Kidney tubule cell (primary cell): ENCODE measurements at places on chromosomes 2 and 18.

GRCh38 chr18:34531110-34531509 lies 179.0 kb upstream of the DTNA start:
- no peak for DNase-seq

- no peak for DNase-seq
Observed at GRCh38 chr2:40034801-40035200, 255.7 kb upstream of the THUMPD2 start.

- DNase-seq: peak; percentile 68
Observed at GRCh38 chr2:131023758-131024157, 69.5 kb downstream of the FAM168B start.

- no peak for DNase-seq
Observed at GRCh38 chr2:166658901-166659300, 164.9 kb upstream of the SCN7A start.

- DNase-seq: no peak
Observed at GRCh38 chr2:217585362-217585761, 417.4 kb downstream of the TNS1 start.

GRCh38 chr2:105179469-105180372 lies 61.8 kb upstream of the GPR45 start:
- DNase-seq: peak; percentile 86

DNA sequence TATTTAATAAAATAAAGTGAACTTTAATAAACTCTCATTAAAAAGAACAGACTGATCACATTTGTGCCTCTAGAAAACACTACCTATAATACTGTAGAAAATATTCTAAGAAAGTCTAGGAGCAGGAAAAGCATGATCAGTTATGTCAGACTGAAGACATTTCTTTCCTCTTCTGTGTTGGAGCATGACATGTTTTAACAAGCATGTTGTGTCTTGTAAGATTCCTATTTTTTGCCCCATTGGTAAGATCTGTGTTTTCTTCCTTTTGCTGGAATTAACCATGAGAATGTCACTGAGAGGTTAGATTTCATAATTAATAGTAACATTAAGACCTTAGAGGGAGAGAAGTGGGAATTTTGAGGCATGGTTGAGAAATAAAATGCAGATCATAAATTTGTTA lies 27.7 kb downstream of the LAMA3 start:
- no peak for DNase-seq

GRCh38 chr18:38948436-38948835 lies 1382.8 kb upstream of the CELF4 start:
- DNase-seq: no peak

DNA sequence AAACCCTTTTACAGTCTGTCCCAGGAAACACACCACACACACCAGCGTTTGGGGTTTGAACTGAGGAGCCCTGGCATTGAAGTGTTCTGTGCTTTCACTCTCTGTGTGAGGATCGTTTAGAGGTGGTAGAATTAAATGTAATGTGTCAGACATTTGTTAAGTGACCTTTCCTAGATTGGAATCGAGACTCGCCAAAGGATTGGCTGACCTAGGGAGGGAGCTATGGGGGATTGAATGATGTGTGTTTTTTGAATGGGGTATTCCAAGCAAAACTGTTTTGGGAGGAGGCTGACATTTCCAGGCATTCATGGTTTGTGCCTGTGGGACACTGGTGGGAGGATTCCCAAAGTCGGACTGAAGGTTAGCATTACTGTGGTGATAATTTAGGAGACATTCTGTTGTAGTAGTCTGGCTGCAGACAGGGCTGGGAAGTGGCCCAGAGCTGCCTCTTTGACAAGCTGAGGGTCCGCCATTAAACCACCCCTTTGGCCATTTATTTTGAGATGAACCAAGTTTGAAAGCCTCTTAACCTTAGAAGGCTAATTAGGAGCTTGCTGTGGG lies 1.7 kb downstream of the MYO1B start:
- no peak for DNase-seq

DNA sequence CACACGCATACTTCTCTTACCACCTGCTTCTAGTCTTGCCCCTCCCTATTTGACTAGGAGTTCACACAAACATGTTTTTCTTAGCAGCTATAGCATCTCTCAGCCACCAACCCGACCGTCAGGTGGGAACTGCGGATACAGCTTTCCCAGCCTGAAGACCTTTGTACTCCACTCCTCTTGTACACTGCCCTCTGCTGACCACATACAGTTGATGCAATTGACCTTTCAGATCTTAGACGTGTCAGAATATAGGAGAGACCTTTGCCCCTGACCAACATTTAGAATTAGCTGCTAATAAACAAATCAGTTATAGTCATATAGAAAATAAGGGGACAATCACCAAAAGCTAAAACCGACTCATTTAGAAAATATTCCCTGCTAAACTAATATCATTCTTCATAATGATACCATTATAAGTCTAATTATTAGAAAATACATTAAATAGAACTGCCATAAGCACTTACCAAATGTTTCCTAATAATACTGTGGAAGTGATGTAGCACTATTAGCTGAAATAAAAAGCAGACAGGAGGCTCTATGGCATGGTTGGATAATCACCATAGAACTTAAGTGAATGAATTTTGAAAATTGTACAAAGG lies 208.4 kb downstream of the RAD51AP2 start:
- peak; percentile 74 for DNase-seq

DNA sequence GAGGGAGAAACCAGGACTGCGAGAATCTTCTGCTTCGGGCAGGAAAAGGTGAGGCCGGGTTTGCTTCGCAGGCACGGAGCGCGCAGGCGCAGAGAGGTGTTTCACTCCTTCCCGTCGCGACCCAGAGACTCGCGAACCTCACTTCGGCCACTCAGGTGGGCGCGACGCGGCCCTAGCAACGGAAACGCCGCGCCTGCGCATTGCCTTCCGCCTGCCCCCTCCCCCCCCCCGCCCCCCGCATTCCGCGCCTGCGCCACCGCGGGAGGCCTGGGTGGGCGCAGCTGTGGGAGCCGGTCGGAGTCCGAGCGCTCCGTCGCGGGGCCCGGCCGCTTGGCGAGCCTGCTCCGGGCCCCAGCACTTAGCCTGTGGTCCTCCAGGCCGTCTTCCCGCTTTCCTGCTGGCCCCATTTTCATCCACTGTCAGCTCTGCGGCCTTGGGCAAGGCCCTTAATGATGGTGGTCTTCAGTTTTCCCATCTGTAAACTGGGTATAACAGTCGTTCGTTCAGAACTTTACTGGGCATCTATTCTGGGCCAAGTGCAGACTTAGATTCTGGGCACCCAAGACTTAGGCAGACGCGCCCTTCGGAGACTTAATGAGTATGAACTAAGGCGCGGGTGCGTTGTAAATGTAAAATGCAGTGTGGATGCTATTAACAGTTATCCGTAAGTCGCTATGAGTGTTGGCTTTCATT lies 62.1 kb upstream of the ACKR3 start:
- DNase-seq: peak; percentile 81

DNA sequence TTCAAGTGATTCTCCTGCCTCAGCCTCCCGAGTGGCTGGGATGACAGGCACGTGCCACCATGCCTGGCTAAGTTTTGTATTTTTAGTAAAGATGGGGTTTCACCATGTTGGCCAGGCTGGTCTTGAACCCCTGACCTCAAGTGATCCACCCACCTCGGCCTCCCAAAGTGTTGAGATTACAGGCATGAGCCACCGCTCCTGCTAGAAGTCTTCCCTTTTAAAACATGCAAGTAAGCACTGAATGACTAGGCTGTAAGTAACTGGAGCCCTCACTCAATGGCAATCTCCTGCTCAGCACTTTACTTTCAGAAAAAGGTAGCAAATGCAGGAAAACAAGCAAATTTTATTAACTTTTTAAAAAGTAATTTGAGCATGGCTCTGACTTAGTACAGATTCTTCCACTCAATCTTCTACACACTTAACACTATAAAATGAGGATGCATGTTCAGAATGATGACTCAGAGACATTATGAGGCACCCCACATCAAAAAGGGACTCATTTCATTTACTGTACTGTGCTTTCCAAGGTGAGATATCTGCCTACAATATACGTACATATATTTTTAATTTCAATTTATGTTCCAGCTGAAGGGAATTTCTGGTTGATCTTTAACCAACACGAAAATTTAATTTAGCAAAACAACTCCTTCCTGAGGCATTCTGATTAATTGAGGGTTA lies 6.6 kb upstream of the NCK2 start:
- no peak for DNase-seq

DNA sequence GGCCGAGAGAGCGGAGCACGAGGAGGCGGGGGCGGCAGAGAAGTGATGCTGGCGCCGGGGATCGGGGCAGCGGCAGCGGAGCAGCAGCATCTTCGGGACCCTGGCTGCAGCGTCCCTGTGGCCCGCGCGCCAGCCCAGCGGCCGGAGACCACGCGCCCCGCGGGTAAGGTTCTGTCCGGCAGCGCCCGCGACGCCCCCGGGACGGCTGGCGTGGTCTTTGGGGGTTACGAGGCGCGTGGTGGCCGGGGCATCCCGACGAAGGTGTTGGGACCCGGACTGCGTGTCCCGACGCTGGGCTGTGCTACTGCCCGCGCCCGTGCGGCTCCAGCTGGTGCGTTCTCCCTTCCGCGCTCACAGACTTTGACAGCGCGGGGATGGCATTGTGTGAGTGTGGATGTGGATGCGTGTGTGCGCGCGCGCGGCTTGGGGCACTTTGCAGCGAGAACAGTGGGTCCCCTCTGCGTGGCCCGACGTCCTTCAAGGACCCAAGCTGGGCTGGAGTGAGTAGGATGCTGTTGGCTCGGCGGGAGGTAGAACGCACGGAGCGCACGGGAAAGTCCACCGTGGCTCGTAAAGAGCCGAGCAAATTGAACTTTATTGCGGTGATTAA lies 405.0 kb downstream of the XIRP2 start:
- peak; percentile 17 for DNase-seq

DNA sequence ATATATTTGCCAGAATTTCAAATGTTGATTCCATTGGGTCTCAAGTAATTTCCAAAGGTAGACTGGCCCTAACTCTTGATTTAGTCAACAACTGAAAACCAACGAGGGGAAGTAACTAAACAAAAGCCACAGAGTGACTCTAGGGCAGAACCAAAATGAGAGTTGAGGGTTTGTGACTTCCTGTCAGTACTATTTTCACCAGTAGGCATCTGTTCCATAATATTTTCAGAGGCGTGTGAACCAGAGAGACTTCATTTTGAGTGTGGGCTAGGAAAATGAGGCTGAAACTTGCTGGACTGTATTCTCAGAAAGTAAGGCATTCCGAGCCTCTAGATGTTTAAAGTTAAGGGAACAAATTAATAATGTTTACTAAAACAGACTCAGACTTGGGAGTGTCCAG lies 70.6 kb downstream of the GDF7 start:
- DNase-seq: no peak

GRCh38 chr2:31920962-31921361 lies 89.8 kb downstream of the MEMO1 start:
- DNase-seq: no peak

- DNase-seq: no peak
Observed at GRCh38 chr18:67954594-67954993, 438.1 kb upstream of the DSEL start.

DNA sequence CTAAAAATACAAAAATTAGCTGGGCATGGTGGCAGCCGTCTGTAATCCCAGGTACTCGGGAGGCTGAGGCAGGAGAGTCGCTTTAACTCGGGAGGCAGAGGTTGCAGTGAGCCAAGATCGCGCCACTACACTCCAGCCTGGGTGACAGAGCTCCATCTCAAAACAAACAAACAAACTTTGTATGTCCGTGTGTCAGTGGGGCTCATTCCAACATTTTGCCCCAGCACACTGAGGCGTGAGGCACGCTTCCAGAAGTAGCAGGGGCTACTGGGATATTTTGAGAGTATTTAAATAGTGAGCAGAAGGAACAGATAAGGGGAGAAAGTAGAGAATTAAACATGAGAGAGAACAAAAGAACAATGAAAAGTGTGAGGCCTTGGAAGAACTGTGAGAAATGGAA lies 83.3 kb upstream of the TANK start:
- no peak for DNase-seq

DNA sequence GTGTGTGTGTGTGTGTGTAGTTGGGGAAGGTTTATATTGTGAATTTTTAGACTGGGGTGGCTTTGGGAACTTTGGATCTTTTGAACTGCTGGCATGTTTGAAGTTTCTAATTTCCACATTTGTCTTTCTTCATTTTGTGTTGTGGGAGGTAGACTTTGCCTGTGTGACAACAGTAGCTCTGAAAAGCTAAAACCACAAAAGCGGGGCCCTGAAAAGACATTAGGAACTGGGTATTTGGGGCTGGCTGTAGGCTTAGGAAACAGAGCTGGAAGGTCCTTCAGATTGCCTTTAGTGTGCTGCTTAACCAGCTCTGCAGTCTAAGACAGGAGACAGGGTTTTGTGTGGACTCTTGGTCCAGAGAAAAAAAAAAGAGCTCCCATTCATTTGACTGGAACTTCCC lies 27.2 kb upstream of the DOCK10 start:
- no peak for DNase-seq

GRCh38 chr2:69095305-69095704 lies 82.3 kb downstream of the ANTXR1 start:
- DNase-seq: peak; percentile 45

DNA sequence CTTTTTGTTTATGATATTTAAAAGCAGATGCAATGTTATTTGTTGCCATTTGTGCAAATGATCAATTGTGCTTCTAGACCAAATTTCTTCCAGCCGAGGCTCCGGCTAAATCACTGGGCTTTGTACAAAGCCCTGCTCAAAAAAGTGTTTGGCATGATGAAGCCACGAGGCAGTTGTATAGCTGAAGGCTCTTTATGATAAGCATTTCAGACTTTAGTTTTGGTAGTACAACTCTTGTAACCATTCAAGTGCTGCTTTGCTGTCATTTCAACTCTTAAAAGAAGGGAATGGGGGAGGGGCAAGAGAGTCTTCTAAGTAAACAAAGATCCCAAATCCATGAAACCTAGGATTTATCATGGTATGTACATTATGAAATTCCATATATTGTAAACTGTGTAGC lies 3.3 kb upstream of the ZNF532 start:
- no peak for DNase-seq

DNA sequence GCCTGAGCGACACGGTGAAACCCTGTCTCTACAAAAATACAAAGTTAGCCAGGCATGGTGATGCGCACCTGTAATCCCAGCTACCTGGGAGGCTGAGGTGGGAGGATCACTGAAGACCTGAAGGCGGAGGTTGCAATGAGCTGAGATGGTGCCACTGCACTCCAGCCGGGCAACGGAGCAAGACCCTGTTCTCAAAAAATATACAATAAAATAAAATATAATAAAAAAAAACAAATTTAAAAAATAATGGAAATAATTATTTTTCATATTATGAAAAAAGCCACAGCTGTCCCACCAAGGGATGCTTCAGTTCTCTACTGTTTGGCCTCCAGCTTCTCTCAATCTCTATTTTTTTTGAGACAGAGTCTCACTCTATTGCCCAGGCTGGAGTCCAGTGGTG lies 10.4 kb downstream of the SLC19A3 start:
- no peak for DNase-seq

DNA sequence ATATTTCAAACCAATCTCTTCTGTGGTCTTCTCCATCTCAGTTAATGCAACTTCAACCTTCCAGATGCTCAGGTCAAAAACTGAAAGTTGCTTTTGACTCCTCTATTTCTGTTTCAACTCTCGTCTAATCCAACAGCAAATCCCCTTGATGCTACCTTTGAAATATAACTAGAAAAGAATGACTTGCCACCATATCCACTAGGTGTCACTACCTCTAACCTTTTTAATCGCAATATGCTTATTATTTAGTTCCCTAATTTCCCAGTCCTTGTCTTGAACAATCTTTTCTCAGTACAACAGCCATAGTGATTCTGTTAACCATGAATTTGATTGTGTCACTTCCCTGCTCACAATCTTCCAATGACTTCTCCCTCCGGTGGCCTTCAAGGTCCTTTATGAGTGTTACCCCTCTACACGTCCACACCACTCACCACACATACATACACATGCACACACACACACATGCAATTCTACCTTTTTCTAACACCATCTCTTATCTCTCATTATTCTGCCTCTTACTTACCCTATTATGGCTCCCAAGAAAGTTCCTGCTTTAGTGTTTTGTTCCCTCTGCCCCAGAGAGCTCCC lies 245.5 kb upstream of the KCNJ3 start:
- DNase-seq: peak; percentile 56
